Esophagus squamous epithelium (tissue), 5 donors: ENCODE measurements at places on chromosomes 12 and 14.

- DNase-seq, result no peak
These were observed 63.3 kb upstream of the HSPB8 start for GRCh38 chr12:119115296-119115905.

DNA sequence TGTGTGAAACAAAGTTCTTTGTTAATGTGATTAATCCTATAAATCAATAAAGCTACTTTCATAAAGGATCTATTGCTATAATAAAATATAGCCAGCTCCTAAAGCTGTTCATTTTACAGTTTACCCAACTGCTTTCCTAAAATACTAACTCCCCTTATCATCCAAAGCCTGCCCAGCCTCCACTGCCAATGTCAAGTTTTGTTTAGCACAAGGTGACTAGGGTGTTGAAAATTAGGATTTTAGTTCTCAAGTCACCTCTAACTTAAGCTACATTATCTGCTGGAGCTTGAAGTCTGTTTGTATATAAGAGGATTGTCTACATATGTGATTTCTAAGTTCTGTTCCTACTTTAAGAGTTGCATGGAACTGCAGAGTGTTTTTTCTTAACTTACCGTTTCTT is 86.3 kb downstream of the CCER1 start:
- DNase-seq, result no peak

GRCh38 chr12:51792417-51792816 is 56.1 kb downstream of the FIGNL2 start:
- no peak for DNase-seq

DNA sequence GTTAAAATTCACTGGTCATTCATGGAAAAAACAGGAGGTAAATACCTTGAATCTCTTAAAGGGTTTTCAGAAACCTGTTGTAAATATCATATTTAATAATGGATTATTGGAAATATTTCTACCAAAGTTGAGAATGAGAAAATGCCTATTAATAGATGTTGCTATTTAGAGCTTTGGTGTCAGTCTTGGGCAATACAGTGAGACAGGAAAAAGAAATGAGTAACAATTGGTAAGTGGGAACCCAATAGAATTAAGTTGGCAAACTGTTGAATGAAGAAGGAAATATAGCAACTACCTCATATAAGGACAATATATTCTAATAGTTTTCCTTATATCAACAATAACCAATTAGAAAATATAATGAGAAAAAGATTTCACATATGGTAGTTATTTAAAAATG is 78.0 kb downstream of the ATF7IP start:
- DNase-seq, result no peak

- DNase-seq, result no peak
These were observed 215.1 kb downstream of the CACNA1C start for GRCh38 chr12:2267703-2268470.

DNA sequence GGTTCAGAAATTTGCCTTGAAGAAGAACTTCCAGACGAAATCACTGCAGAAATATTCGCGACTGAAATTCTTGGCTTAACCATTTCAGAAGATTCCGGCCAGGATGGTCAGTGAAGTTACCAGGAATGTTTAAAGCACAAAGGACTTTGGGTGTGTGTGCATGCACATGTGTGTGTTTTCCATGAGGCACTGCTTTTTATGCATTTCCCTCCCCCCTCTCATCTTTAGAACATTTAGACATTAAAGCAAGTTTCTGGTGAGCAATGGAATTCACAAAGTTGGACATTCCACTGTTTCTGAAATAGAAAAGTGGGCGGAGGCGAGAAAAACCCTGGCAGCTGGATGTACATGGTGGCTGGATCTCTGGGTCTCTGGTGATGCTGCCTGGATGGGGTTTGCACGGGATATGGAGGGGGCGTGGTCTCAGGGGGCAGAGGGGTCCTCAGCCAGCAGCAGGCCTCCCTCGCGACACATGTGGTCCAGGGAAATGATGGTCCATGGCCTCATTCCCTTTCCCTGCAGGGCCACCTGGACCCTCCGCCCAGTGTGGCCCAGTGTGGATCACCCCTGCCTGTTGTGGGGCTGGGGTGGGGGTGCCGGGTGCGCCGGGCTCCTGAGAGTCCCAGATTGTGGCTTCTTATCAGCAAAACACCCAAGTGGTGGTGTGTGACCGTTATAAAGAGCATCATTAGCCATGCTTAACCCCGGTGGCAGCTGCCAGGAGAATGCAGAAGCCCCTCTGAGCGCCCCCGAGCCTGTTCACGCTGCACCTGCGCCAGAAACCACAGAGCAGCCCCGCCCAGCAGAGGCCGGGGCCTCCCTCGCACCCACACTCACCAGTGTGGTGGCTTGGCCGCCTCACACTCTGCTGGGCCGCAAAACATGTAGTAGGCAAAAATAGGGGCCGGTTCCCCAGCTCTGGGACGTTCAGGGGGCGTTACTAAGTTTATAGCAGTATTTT is 17.8 kb upstream of the BCL7A start:
- DNase-seq, result no peak

DNA sequence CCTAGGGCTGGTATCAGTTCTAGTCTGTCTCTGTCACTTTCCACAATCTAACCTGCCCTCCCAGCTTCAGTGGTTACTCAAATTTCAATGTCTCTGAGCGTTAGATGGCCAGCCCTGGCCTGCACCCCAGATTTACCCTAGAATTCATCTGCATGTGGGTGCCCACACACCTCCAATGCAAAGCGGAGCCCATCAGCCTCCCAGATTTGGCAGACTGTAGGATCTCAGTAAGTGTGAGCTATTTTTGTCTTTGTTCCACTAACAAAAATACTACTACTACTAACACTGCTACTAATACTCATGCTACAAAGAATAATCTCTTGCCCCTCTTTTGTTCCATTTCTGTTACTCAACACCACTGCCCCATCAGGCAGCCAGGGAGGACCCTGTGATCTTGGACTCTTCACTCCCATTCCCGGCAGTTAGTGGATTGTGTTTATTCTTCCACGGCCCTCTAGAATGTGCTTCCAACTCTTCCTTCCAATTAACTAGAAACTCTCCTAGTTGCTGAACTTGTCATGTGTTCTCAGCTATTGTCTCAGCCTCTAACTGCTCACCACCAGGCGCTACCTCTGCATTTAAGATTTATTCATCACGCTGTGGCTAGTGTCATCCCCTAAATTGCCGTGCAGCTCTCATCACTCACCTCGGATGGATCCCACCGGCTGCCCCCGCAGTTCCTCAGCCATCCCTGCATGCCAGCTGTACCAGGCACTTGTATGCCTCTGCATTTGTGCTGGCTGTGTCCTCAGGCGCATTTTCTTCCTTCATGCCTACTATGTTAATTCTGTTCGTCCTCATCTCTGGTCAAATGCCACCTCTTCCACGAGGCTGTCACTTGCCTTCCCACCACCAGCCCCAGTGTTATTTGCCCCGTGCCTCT is 150.6 kb upstream of the HIF1A start:
- no peak for DNase-seq

DNA sequence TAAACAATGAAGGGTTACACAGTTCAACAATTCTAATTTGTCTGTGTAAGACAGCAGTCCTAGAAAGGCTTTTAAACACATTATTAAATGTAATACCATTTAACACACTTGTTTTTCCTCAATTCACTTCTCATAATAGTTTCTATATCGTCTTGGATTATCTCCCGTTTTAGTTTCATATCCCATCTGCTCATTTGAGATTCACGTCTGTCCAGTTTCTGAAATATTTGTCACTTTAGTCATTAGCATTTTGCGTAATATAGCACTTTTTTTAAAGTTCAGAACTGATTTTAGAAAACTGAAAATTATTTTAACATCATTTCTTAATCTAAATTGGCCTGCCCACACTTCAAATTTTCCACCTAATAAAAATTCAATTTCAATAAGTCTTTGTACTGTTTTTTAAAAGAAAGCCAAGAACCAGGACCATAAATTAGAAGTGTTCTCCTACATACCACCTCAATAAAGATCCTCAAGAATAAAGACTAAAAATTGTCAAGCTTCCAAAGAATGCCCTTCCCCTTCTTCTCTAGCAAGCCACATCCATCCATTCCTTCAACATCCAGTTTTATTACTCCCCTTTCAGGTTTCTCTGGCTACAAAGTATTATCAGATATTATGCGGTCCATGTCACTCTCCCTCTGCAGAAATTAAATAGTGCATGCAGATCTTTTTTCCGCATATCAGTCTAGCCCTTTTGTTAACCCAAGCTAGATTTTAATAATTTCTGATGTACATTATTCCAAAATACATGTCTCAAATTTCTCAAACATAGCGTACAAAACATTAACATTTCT is 11.9 kb downstream of the MED13L start:
- DNase-seq, result no peak

GRCh38 chr12:52183544-52183910 is 8.3 kb downstream of the KRT80 start:
- DNase-seq, result no peak

DNA sequence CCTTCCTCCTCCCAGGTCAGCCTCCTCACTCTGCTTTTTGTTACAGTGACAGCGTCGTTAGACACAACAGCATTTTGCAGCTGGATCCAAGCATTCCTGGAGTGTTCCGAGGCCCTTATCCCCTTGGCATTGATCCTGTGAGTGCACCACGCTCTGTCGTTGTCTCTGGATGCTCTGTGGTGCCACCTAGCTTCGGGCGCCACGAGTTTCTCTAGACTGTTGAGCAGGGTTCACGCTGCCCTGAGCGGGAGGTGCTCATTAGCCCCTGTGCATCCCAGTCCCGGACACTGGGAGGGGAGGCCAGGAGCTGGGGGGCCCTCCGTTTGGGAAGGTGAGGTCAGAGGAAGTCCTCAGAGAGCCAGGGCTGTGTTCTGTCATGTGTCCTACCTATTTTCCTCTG is 17.3 kb upstream of the DNAH10 start:
- DNase-seq, result no peak

- DNase-seq, result no peak
These were observed 119.6 kb downstream of the GCH1 start for GRCh38 chr14:54782751-54783659.

- DNase-seq, result no peak
These were observed 110.5 kb downstream of the ERGIC2 start for GRCh38 chr12:29270446-29270845.

GRCh38 chr14:72651714-72652113 is 242.2 kb downstream of the DPF3 start:
- no peak for DNase-seq

DNA sequence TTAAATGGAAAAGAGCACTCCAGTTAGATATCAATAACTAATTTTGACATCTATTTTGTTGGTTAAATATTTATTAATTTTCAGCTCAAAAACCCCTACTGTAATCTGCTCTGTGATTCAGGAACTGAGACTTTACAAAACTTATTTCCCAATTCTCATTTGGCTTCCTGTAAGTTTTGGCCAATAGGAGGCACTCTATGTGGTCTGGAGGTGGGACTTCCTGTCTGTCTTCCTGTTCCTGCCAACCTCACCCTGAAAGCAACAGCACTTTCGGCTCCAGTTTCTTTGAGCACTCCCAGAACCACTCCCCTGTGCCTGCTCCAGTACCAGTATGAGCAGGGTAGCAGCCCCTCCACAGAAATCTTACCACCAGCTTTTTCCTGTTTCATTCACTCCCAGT is 1027.0 kb downstream of the VRK1 start:
- DNase-seq, result no peak

DNA sequence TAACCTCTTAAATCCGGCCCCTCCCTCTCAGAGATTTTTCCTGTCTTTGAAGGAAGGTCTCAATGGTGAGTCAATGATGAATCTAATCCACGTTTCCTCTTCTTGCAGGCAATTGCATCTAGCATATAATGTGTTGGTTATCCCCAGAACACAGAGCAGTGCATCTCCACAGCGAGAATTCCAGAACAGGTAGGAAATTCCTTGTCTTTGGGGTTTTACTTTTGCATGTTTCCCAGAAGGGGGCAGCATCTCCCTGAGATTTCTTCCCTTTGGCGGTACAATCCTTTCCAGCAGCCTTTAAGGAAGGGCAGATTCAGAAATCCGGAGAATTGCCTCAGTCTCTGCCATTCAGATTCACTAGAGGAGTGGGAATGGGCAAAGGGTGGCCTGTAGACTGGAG is 128.0 kb downstream of the KCNA5 start:
- DNase-seq, result no peak

- no peak for DNase-seq
These were observed 27.5 kb downstream of the FLVCR2 start for GRCh38 chr14:75605916-75606315.

DNA sequence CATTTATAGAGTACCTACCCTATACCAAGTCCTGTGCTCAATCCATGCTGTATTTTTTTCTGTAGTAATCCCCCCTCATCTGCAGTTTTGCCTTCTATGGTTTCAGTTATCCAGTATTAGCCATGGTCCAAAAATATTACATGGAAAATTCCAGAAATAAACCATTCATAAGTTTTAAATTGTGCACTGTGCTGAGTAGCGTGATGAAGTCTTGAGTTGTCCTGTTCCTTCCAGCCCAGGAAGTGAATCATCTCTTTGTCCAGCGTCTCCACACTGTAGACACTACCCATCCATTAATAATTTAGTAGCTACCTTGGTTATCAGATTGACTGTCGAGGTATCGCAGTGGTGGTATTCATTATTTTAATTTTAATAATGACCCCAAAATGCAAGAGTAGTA is 54.2 kb downstream of the SUDS3 start:
- DNase-seq, result no peak

GRCh38 chr12:119113496-119113986 is 65.2 kb upstream of the HSPB8 start:
- no peak for DNase-seq

- no peak for DNase-seq
These were observed 92.6 kb downstream of the NUMB start for GRCh38 chr14:73365727-73366126.

GRCh38 chr12:49872381-49872780 is 29.5 kb upstream of the BCDIN3D start:
- DNase-seq, result no peak

- DNase-seq, result no peak
These were observed 2.6 kb downstream of the NOC4L start for GRCh38 chr12:132146772-132147422.

DNA sequence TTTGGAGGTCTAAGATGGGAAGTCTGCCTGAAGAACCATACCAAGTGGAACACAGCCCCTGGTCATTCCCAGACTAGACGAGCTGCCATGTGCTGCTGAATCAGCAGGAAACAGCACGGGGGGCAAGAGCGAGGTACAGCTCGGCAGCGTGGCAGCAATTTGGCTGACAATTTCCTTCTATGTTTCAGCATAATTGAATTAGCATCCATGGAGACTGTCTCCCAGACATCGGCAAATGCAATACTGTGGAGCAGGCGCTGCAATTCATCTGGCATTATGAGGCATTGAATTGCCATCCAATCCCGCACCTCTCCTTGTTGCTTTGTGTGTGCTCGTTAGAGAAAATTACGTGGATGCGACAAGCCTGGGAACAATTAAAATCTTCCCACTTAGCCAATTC is 46.0 kb upstream of the CCDC60 start:
- DNase-seq, result no peak
